RPMI7951 (cell line): ENCODE measurements at places on chromosomes 5 and 9. TPM values are rescaled to one million over a fixed set of nuclear protein-coding genes. Genes with fewer than 3 reads are reported as not detected.

Gene FGFR4
- total RNA-seq = 1.9 and 2.0 TPM in 2 replicates

Gene TMEM252
- not detected in 2 replicates for total RNA-seq

Gene TCF7
- total RNA-seq = 9.1 and 12.3 TPM in 2 replicates

Gene CDX1
- total RNA-seq = 0.24 and 0.98 TPM in 2 replicates

Gene SLCO6A1
- 0.29 and 0.60 TPM in 2 replicates for total RNA-seq

Gene JAKMIP2
- under 0.01 TPM in 1 of 2 replicates, not detected in the other for total RNA-seq

Gene PROB1
- 0.10 and 0.12 TPM in 2 replicates for total RNA-seq

GRCh38 chr9:123329329-123329955, 26.6 kb upstream of the CRB2 start:
- peak; percentile 76 for DNase-seq

DNA sequence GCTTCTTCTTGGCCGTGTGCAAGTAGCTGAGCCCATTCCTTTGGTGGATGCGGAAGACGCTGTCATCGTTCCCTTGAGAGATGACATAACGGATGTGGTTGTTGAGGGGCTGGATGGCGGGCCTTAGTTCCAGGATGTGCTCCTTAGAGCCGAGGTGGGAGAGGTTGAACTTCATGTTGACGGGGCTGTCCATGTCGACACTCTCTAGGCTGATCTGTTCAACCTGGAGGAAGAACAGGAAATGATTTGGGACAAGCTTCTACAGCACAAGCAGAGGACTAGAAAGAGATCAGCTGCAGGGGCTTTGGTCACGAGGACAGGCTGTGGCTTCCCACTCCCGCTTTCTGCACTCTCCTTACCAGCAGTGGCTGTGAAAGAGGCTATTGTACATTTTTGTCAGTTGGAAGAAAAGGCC, 176.0 kb downstream of the SLC12A2 start:
- DNase-seq = peak; percentile 3

- no peak for DNase-seq
Measured at GRCh38 chr5:88686726-88687125, 196.3 kb downstream of the MEF2C start.

DNA sequence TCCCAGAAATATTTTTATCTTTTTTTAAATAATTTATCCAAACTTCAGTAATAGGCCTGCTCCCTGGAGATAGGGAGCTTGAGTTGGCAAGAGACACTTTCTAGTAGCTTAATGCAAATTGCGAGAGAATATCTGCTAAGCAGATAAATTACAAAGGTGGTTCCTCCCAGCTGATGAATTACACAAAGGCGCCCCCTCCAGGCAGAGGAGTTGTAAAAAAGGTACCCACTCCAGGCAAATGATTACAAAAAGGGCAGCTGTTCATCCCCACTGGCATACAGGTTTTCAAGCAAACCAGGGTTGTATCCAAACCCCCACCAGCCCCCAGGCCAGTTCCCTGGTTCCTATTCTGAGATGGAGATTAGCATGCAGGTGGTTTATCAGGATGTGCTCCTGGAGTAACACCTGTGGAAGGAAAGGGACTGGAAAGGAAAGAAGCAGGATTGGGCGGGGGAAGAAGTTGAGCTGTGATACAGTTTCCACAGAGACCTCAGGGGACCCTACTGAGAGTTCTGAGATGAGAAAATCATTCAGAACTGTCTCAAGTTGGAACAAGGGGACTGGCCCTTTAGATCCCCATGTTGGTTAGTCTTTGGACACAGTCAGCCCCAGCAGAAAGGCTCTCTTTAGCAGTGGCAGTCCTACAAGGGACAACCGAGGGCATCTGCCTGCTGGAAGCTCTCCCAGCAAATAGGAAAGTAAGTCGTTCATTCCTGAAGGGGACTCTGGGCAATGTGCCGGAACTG, 25.5 kb downstream of the ESM1 start:
- peak; percentile 3 for DNase-seq

DNA sequence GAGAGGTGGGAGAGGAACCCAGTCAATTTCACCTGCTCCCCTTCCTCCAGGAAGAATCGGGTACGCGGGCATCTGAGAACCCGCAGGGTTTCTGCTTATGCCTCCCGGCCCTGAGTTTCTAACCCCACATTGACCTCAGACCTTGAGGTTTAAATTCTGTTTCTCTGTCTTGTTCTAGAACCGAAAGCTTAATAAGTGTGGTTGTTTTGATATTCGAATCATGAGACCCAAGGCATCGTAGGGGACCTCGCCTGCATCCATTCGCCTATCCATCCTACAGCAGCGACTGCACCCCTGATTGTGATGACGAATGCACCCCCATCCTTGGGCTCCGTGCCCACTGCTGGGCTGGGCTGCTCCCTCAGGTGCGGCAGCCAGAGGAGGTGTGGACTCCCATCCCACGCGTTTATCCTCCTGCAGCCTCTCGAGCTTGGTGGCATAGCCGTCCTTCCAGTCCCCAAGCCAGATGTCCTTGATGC, 80.8 kb upstream of the IER5L start:
- no peak for DNase-seq
